ENCODE measurements at places on chromosomes 11 and 22. TPM values are rescaled to one million over a fixed set of nuclear protein-coding genes. Genes with fewer than 3 reads are reported as not detected.

DNA sequence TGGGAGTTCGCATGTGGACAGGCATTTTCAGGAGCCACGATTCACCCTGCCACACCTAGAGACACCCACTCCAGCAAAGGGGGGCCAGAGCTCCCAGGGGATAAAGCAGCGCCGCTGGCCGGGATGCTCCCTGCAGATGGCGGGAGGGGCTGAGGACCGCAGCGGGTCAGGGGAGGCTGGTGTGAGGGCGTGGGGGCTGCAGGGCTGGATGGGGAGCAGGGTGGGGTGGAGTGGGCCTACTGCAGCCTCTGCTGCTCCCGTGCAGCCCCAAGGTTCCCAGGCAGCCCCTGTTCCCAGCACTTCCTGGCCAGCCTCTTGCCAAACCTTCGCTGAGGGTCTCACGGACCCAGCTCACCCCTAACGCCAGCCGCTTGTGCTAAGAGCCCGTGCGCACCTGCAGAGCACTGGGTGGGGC lies 13.0 kb downstream of the MUC5B start:
- no peak overlapping the region for H3K4me3 ChIP-seq
- no peak for DNase-seq

DNA sequence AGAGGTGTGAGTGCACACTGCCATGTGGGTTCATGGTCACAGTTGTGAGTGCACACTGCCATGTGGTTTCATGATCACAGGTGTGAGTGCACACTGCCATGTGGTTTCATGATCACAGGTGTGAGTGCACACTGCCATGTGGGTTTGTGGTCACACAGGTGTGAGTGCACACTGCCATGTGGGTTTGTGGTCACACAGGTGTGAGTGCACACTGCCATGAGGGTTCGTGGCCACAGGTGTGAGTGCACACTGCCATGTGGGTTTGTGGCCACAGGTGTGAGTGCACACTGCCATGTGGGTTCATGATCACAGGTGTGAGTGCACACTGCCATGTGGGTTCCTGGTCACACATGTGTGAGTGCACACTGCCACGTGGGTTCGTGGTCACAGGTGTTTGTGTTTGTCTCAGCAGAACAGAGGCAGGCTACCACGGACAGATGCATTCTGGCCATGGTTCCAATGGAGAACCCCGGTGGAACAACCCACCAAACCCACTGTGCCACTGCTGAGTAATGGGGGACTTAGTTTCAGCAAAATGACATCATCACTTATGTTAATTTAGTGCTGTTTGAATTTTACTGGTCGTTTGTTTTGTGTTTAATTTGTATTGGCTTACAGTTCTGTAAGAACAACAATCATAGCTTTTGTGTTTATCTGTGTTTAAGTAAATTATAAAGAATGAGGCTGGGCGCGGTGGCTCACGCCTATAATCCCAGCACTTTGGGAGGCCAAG lies 57.2 kb downstream of the RPS6KA4 start:
- H3K36me3 ChIP-seq = no peaks in the 10 kb centered on the region
- no peak for DNase-seq
- no peak overlapping the region for H3K4me3 ChIP-seq

- peak within 1 kb of the TSS; percentile 99 for H3K27ac ChIP-seq
- no peaks in the 10 kb centered on the region for H3K27me3 ChIP-seq
- H3K36me3 ChIP-seq = no peaks in the 10 kb centered on the region
- H3K4me3 ChIP-seq = peak within 1 kb of the TSS; percentile 98
- H3K4me1 ChIP-seq = peaks cover 30% of the 10 kb centered on the region
Measured at GRCh38 chr11:118791111-118791960, at the start of gene DDX6. TSS of gene DDX6 (minus strand) at chr11:118791164. CDS start at chr11:118786251, 4,913 bp downstream.

GRCh38 chr11:73664877-73665276 lies 18.5 kb downstream of the PLEKHB1 start:
- peaks cover 13% of the 10 kb centered on the region for H3K4me1 ChIP-seq
- no peak overlapping the region for H3K4me3 ChIP-seq
- no peaks in the 10 kb centered on the region for H3K27me3 ChIP-seq
- no peak for DNase-seq
- H3K36me3 ChIP-seq = no peaks in the 10 kb centered on the region

YAP1 gene
- not detected for polyA plus RNA-seq

DNA sequence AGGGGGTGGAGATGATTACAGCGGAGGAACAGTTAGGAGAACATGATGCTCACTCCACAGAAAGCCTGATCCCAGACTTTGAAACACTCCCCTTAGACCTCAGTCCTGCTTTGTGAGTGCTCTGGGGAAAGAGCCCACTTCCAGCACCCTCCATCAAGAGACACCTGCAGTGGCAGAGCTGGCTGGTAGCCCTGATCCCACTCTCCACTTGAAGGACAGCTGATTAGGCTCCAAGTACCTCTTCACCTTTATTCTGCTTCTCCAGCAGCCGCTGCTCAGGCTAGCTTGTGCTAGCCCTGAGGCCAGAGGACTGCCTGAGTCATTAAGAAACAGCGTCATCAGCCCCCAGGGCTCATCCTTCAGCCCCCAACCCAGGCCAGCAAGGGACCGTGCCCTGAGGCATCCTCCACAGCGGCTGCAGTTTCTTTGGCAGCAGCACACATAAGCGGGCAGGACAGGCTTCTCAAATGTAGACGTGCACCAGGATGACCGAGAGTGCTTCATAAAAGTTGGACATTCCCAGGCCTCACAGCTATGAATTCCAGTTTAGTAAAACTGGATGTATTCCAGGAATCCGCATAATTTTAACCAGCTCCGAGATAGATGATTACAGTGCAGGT lies 146.0 kb upstream of the TBCEL start:
- H3K36me3 ChIP-seq = no peaks in the 10 kb centered on the region
- no peak overlapping the region for H3K27ac ChIP-seq
- no peak overlapping the region for H3K4me3 ChIP-seq

DNA sequence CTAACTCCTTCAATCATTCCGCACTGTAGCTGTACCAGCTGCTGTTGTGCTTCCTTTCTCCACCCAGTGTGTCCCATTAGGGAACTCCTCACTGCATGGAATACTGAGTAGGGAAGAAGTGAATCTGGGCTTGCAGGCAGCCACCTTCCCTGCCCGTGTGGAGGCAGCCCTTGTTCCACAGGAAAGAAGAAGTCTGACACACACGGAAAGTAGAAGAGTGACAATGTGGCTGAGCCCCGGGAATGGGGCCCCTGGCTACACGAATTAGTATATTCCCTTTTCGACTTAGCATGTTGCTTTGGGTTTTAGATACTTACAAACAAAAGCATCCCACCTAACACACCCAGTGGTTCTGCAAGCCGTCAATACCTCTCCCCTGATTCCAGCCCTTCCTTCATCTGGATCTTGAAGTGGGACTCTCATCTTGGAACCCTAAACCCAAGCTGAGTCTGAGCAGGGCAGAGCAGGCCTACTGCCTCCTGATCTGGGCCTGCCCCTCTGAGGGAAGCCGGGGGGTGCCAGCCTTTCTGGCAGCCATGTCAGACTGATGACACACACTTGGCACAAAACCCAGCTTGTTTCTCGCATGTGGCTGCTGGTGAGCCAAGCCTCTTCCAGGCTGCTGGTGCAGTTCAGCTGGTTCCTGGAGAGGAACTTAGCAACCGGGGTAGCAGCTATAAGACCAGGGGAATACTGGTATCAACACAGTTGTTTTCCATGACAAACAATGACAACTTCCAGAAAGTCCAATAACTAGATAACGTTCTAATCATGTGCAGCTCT lies 71.6 kb downstream of the C11orf58 start:
- H3K36me3 ChIP-seq = no peaks in the 10 kb centered on the region
- H3K27me3 ChIP-seq = no peaks in the 10 kb centered on the region
- H3K4me1 ChIP-seq = no peaks in the 10 kb centered on the region
- H3K4me3 ChIP-seq = no peak overlapping the region

DNA sequence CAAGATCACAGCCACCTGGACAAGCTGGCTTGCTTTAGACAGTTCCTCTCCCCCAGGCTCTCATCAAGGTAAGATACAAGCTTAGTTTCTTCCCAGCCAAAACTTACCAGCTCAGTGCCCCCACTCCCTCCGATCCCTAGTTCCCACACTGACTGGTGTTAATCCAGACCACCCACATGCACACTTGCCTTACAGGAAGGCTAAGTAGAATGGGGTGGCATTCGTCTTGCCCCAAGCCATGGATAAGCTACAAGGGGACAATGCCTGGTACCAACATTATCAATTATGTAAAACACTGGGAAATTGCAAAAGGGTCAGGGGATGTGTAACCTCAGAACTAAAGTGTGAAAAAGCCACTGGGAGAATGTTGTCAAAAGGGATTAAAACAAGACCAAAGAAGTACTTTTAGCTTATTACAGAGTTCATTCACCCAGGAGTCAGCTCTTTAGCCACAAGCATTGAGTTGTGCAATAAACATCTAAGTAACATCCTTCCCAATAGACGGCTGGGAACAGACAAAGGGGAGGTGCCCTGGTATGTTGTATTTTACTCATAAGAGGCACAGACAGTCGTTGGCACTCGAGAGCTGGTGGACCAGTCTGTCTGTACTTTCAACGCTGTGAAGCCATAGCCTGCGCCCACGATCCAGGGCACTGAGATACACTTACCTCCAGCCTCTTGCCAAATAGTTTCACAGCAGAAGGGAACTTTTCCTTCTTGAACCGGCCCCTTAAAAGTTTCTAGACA lies 1.1 kb downstream of the DHCR7 start:
- no peak for DNase-seq
- H3K4me3 ChIP-seq = peak overlapping the region; percentile 66
- no peaks in the 10 kb centered on the region for H3K36me3 ChIP-seq
- H3K4me1 ChIP-seq = peaks cover 38% of the 10 kb centered on the region
